Calu3 (cell line): ENCODE measurements at places on chromosomes 1 and 21.

DNA sequence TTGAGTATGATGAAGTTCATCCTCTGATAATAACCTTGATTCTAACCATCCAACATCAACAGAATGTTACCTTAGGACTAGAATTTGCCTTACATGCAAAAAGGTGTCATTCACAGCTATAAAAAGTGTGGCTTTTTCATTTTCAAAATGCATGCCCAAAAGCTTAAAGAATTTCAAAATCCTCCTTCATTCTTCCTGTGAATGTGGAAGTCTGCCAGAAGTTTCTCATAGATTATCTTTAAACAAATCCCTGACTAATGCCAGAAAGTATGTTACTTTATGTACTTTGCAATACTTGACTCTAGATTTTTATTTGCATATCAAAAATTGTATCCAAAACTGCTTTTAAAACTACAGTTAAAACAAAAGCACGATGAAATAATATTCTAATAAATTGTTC lies 270.6 kb upstream of the ZRANB2 start:
- no peak for DNase-seq

- peak; percentile 95 for DNase-seq
Observed at GRCh38 chr1:150976879-150977694, 2.5 kb upstream of the CERS2 start.

DNA sequence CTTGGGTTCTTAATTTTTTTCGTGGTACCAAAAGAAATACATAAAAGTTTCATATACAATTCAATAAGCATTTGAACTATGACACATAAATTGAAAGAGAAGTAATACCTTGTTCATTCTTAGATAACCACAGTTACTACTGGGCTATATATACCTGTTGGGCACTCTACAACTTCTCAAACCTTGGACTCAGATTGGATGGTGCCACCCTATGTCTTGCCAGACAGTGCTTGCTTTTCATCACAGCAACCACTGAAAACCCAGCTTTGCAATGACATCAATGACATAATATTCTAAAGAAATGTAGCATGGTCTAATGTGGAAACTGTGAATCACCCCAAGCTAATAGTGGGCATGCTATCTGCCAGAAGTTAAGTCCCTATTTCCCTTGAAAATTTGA lies 62.8 kb upstream of the DPH5 start:
- DNase-seq = no peak

GRCh38 chr1:223635236-223635635 lies 30.3 kb downstream of the CAPN8 start:
- no peak for DNase-seq

DNA sequence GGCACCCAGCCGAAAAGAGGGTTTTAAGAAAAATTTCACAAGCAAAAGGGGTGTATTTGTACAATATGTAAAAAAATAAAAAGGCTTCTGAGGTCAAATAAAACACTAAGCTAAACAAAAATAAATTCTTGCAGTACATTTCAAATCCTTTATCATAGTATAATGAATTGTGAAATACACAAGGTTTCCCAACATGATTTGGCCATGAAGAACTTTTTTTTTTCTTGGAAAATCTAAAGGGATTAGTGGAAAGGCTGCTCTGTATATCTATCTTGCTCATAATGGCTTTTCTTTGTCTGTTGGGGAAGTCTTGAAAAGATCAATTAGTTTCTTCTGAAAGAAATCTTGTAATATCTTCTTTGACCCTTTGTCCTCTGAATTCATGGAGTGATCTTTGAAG lies 593.4 kb downstream of the PLPP3 start:
- DNase-seq = no peak

DNA sequence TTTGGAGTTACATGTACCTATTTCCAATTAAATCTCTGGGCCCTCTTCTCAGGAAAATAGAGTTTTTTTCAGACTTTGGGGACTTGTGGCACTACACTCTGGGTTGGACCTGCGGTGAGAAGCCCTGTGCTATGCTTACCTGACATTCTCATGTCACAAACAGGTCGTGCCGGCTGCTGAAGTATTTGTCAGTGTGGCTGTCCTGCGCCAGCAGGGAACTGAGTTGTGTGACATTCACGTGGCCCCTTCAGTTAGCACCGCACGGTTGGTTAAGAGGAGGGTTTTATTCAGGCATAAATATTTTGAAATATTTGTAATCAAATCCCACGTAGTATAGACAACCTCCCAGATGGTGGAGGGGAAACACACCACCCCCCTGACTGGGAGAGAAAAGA lies 6.3 kb upstream of the COL6A2 start:
- no peak for DNase-seq

DNA sequence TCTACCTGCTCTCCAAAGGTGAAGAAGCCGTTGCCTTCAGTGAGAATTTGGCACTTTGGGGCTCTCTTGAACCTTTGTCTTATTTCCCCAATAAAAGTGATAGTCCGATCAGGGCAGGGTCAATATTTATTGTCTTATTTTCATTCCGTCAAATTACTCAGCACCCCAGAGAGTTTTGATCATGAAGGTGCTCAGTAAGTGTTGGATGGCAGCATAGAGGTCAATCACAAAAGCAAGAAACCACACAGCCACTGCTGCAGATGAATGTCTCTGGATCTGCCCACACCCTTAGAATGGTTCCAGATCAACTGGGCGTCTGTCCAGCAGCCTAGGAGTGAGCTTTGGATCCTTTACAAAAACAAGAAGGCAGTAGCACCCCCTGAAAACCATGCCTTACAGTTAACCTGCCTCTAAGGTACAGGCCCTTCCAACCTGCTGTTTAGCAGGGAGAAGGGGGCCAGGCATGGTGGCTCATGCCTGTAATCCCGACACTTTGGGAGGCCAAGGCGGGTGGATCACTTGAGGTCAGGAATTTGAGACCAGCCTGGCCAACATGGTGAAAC lies 97.3 kb downstream of the PSMG1 start:
- no peak for DNase-seq

GRCh38 chr1:18881164-18881563 lies 21.2 kb downstream of the ALDH4A1 start:
- no peak for DNase-seq

- no peak for DNase-seq
Observed at GRCh38 chr1:113307771-113308445, 82.4 kb upstream of the MAGI3 start.

GRCh38 chr1:200154069-200154767 lies 126.7 kb downstream of the NR5A2 start:
- DNase-seq = no peak

- DNase-seq = peak; percentile 48
Observed at GRCh38 chr1:66436378-66437135, 97.4 kb upstream of the SGIP1 start.

DNA sequence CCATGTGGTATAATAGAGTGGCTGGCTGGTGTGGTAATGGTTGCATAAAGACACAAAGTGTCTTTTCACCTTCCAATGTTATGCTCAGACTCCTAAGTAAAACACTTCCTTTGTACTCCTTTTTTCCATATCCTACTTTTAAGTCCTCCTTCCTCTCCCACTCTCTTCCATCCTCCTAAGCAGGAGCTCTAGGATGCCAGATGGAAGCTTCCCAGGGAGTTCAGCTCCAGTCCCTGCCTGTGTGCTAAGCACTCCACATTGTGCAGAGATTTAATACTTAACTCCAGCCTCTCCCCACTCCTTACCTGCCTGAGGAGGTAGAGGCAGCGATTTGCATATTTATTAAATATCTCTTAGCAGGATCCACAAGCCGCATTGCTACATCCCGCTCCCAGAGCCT lies 60.5 kb upstream of the IGSF21 start:
- DNase-seq = no peak

DNA sequence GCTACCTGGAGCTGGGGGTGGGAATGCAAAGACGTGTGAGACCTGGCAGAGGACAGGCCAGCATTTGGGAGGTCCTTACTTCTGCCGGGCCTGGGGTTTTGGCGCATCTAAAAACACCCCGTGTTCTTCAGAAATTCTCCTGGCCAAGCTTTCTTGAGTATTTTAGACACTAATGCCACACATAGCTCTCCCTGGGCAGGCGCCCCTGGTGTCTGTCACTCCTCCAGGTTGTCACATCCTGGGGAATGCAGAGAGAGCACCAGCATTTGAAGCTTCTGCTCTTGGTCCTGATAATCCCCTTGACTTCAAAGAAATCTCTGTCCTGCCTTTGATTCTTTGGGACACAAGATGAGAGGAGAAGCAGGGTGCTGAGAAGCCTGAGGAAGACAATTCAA lies 6.0 kb downstream of the CAPN9 start:
- no peak for DNase-seq
